ENCODE measurements at places on chromosomes 6 and 20.

DNA sequence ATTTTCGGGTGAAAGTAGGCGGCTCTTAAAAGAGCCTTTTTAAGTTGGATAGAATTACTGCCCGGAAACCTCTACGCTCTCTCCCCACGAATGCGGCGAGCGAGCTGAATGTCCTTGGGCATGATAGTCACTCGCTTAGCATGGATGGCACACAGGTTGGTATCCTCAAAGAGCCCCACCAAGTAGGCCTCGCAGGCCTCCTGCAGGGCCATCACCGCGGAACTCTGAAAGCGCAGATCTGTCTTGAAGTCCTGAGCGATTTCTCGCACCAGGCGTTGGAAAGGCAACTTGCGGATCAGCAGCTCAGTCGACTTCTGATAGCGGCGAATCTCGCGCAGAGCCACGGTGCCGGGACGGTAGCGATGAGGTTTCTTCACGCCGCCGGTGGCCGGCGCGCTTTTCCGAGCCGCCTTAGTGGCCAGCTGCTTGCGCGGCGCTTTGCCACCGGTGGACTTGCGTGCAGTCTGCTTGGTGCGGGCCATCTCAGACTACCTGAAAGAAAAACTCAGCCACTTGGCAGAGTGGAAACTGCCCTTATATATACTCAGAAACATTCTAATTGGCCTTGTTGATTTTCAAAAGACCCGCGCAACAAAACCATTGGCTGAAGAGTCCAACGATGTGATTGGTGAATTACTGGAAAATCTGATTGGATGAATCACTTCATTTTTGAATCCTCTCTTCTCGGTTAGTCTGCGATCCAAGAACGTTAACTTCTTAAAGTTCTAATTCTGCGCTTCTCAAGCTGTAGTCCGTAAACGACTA is 93.9 kb upstream of the BTN3A2 start:
- DNase-seq, result peak; percentile 79

GRCh38 chr6:133358574-133359150 is 117.5 kb downstream of the EYA4 start:
- DNase-seq, result no peak

DNA sequence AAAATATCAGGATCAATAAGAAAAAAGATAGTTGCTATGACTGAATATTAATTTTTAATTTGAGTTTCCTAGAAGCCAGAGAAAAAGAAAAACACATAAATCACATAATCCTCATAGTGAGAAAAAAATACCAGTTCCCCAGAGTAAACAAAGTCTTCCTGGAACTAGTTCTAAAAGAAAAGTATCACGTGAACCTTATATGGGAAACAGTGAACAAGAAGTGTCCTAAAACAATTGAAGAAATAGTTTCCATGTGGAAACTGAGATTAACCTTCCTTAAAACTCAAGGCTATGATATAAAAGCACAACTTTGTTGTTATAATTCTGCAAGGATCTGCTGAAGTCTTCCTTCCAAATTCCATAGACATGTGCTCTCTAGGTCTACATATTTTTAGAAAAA is 50.6 kb downstream of the RCAN2 start:
- no peak for DNase-seq

- DNase-seq, result no peak
These were observed 45.6 kb upstream of the CHRNA4 start for GRCh38 chr20:63406617-63407245.

- no peak for DNase-seq
These were observed 109.8 kb upstream of the SGK1 start for GRCh38 chr6:134427721-134428120.

DNA sequence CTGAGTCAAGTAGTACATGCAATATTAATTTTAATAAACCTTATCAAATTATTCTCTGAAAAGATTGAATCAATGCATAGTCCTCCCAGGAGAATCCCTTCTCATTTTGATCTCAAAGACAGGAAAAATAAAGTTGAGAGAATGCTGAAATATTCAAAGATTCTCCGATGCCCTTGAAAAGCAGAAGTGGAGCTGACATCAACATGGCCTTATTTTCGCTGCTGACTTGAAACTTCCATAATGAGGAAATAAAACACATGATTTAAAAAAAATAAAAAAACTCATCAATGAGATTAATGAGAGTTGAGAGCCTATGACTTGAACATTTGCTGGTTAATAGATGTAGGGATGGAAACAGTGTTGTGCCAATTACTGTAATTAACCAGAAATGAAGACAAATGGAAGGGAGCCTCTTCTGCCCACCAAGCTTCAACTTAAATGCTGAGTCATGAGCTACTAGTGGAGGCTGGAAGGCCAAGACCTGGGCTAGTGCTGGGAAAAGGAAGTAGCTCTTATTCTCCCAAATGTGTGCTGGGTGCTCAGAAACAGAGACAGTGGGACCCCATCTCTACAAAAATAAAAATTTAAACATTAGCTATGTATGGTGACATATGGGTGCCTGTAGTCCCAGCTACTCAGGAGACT is 139.9 kb downstream of the BFSP1 start:
- DNase-seq, result no peak

- no peak for DNase-seq
These were observed 43.0 kb downstream of the MRS2 start for GRCh38 chr6:24445704-24446103.

GRCh38 chr6:132361101-132361500 is 40.2 kb downstream of the MOXD1 start:
- no peak for DNase-seq

- DNase-seq, result no peak
These were observed 34.5 kb downstream of the TXLNB start for GRCh38 chr6:139257291-139257690.

DNA sequence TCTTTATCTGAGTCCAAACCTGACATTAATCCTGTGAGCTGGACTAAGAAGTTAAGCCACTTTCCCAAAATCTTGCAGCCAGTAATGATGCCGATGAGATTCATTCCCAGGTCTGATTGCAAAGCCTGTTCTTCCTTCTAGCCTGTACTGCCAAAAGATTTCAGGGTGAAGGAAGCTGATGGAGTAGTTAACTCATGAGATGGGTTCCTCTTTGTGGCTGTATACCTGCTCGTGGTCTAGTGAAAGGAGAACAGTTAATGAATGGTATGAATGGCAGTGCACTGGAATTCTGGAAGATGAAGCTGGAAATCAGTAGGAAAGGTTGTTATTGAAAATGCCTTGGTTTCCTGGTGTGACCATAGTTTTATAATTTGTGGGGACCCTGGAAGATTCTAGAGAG is 112.0 kb downstream of the FYN start:
- DNase-seq, result no peak

DNA sequence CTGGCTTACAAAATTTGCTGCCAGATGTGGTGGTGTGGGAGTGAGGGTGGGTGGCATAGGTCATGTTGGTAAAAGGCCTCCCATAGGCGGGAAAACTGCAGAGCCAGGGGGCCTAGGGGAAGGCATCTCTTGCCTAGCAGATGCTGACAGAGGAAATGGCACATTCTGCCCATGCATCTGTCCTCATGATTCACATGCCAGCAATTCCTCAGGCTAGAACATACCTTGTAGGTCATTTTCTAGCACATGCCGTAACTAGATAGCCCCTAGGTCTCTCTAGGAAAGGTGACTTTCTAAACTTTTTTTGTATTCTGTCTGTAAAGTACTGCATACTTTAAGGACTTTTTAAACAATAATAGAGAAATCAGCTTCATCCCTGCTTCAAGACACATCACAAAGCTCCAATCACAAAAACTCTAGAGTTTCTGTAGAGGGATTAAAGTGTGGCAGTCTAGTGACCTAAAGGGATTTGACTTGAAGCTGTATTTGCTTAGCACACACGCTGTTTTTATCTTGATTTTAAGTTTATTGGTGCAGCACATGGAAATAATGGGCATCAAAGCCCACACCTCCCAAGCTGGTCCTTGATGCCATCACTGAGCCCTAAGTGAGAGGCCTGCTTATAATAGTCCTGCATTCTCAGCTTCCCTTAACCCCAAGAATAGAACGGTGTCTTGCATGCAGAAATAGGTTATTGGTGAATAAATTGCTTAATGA is 55.2 kb downstream of the ANKEF1 start:
- no peak for DNase-seq

DNA sequence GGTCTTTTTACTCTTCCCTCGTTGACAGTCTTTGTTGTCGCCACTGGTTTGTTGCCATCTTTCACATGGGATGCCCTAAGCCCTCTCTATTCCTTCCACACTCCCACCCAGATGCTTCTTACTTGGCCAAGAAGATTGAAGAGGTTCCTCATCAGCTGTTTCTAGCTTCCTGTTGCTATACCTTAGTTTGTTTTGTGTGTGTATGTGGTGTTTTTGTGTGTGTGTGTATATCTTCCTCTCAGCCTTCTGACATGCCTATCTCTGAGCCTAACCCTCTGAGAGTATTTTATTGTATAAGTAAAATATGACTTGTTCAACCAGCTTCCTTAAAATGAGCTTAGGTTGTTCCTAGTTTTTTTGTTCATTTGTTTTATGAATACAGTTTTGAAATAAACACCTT is 35.9 kb downstream of the ENPP1 start:
- no peak for DNase-seq

DNA sequence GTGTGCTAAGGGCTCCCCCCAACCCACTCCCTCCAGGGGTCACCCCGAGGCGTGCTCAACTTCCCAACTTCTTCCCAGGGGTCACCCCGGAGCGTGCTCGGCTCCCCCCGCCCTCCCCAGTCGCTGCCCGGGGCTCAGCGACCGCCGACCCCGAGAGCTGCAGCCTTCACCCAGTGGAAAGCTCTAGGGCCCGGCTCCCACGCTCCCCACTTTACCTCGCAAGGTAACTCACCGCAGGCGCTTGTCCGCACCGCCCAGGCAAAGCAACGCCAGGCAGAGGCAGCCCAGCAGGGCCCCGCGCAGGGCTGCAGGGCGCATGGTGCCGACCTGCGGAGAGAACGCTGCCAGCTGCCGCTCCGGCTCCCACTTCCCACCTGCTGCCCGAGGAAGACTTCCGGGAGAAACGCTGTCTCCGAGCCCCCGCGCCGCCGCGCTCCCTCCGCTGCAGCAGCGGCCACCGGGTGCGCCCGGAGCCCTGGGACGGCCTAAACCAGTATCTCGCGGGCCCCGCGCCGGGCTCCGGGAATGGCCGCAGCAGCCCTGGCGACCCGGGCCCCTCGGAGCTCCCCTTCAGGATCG is 396 bp downstream of the RNASET2 start:
- no peak for DNase-seq

GRCh38 chr6:79042088-79042798 is 35.8 kb downstream of the PHIP start:
- DNase-seq, result no peak

- no peak for DNase-seq
These were observed 243.9 kb downstream of the PKHD1 start for GRCh38 chr6:51843456-51844056.

GRCh38 chr20:63697357-63697867 is 960 bp downstream of the TNFRSF6B start:
- DNase-seq, result no peak

Data from T-helper 2 cell treated with Interferon-gamma antibody and Interleukin-4, amounts not matched to agents 5 μg/mL and 100 μg/mL, for 36 hours (primary cell).